Stimulated activated CD8-positive, alpha-beta memory T cell treated with anti-CD3 and anti-CD28 coated beads, Interleukin-4, amount 100 ng/mL, for 1 hour (primary cell): ENCODE measurements at places on chromosomes 2 and 18.

DNA sequence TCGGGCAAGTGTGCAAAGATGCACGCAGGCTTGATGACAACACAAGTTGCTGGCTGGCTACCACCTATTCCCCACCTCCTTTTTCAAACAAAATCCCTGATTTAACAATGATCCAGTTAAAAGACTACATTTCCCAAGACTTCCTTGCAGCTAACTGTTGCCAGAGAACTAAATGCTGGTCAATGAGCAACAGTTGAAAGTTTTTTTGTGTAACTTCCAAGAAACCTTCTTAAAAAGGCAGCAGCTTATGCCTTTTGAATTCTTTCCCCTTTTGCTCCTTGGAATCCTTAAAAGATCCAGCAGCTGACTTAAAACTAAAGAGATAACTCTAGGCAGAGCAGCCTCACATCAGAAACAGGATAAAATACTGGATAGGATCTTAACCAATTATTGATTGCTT is 38.5 kb downstream of the NPHP1 start:
- no peak for DNase-seq

GRCh38 chr18:36419188-36419899 is 121.8 kb downstream of the FHOD3 start:
- DNase-seq = no peak

DNA sequence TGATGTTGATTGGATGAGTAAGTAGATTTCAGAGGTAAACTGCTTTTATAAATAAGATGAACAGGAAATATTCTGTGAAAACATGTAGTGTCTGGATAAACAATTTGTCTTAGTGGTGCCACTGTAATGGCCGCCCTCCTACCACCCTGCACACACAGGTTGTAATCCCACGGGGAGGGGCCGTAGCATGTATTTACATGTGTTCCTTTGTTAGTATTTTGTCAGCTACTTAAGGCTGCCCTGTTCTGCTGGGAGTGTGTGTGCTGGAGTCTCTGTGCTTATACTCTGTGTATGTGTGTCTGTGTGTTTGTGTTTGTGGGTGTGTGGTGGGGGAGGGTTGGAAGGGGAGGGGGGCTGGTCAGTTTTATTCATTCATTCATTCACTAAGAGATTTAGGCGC is 5.1 kb downstream of the TSHZ1 start:
- DNase-seq = no peak

- DNase-seq = no peak
Measured at GRCh38 chr18:75779450-75779849, 351.9 kb upstream of the SMIM21 start.

DNA sequence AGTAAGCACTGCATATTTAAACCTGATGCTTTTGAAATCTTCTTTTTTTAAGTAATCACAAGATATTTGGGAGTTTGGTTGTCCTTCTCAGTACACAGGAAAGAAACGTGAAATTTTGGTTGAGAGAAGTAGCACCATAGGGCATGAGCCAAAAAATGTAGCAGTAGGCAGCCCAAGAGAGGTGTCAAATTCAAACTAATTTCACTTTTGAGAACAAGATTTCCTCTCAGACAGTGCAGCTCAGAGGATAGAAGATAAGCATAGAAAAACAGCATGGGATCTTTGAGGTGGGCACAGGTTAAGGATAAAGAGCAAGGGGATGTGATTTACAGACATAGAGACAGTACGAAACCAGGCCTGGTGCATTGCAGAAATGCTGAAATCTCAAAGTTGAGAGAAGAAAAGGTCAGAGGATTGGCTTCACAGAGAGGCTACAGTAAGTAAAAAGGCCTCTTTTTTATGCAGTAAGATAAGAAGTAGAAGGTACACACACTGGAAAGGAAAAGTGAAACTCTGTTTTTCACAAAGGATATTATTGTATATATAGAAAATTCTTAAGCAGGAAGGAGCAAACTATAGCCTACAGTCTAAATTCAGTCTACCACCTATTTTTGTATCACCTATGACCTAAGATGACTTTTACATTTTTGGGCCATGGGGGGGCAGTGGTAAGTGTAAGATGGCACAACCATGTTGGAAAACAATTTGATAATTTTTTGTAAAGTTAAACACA is 89.8 kb downstream of the PKP4 start:
- DNase-seq = no peak

DNA sequence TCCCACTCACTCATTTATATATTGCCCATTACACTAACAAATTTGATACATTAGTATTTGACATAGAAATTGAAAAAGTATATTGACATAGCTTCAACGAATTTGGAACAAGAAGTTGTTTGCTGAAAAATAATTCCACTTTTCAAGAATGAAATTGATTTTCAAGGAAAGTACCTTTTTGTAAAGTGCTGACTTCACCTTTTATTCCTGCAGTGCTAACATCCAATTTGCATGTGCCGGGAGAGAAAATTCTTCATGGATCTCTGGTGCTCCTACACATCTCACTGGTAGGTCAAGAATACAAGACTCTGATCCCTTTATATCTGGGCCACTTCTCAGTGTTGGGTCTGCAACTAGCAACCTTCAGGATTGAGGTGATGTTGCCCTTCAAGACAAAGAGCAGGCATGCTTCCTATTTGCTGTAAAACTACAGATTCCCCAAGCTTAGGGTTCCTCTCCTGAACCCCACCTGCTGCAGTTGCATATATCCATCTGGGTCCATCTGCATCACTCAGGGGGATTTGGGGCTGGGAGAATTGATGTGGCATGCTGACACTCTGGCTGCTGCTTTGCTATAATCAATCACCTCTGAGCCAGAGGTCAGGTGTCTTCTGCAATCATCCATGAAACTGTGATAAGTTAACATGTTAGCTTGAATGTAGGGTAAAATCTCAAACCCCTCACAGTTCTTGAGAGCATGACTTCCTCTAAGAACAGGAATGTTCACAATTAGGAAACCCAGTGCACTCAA is 108.4 kb upstream of the TTN start:
- DNase-seq = no peak

DNA sequence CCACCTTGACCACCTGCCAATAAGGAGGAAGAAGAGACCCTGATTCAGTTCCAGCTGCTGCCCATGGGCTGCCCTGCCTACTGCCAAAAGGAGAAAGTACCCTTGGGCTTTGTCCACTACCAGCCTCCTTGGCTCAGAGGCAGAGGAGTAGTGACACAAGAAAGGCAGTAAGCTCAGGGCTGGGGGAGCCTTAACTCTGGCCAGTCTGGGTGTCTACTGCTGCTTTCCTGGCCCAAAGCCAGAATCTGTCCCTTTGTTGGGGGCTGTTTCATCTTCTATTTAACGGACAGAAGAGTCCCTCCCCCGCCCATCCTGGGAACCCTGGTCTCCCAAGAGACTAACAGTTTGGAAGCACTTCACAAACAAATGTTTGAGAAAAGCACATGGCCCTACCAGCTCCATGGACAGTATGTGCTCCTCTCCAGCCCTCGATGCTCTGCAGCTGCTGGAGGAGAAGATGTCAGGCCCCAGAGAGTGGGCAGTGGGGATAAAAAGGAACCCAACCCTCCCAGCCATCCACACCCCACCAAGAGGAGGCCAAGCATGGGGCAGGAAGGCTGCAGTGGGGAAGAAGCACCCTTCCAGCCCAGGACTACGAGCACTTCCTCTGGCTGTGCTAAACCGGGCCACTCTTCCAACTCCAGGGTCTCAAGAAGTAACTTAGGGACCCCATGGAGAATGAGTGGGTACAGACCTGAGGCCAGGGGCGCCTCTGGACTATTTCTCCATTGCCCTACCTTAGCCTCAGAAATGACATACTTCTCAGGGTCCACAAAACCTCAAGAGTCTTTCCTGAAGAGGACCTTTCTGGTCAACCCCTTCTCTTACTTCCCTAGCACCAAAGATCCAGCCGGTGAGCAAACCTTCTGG is 1.2 kb downstream of the ATG9A start:
- no peak for DNase-seq

- no peak for DNase-seq
Measured at GRCh38 chr2:211070547-211070946, 514.1 kb downstream of the CPS1 start.

GRCh38 chr2:232146294-232146693 is 184.8 kb downstream of the DIS3L2 start:
- DNase-seq = no peak
